ENCODE measurements at places on chromosomes 3 and 15. TPM values are rescaled to one million over a fixed set of nuclear protein-coding genes. Genes with fewer than 3 reads are reported as not detected.

Gene FGF7
- total RNA-seq = 7.3 TPM

Gene ARHGEF26
- total RNA-seq = 7.3 TPM

Gene NEDD4
- 13.0 TPM for total RNA-seq

Gene CA12
- total RNA-seq = 1.6 TPM

Gene ACTC1
- 1,126 TPM for total RNA-seq

Gene UBAP1L
- total RNA-seq = 2.1 TPM

Gene VIPR1
- 1.6 TPM for total RNA-seq

Gene ERICH6
- total RNA-seq = not detected

Gene IL17RD
- 18.8 TPM for total RNA-seq

Gene GNL3
- total RNA-seq = 45.4 TPM

Gene HCN4
- under 0.01 TPM for total RNA-seq

Gene IL17RC
- total RNA-seq = 12.5 TPM

Gene STAB1
- total RNA-seq = 67.3 TPM

Gene CSPG5
- total RNA-seq = 1.0 TPM

Gene SLC6A20
- total RNA-seq = under 0.01 TPM

Gene TICRR
- total RNA-seq = 1.6 TPM

Gene AGBL1
- total RNA-seq = 31.3 TPM

Gene C3orf49
- total RNA-seq = not detected

Gene FOXL2
- not detected for total RNA-seq

Gene GABRR3
- not detected for total RNA-seq

Gene KBTBD13
- 1.6 TPM for total RNA-seq

Gene GP5
- total RNA-seq = under 0.01 TPM

Gene CAPN3
- total RNA-seq = 675 TPM

Gene SLC9C1
- total RNA-seq = 1.0 TPM

Gene GPR156
- total RNA-seq = 1.0 TPM

Gene SLCO2A1
- total RNA-seq = 0.52 TPM

Gene CPEB1
- total RNA-seq = 0.52 TPM

Gene SERINC4
- under 0.01 TPM for total RNA-seq

Gene IQCH
- total RNA-seq = 3.1 TPM

Gene DAZL
- total RNA-seq = not detected

Gene GXYLT2
- total RNA-seq = 31.8 TPM

Gene RFC4
- 23.5 TPM for total RNA-seq

Gene MEIS2
- 4.2 TPM for total RNA-seq

Gene RBM6
- 49.1 TPM for total RNA-seq

Gene DHX30
- total RNA-seq = 39.7 TPM

Gene NUP210
- total RNA-seq = 3.7 TPM

All from skeletal muscle tissue (tissue), 5 donors.